ENCODE measurements at places on chromosomes 6 and 20.

GRCh38 chr20:47770935-47771334 is 14.3 kb downstream of the SULF2 start:
- DNase-seq: no peak

DNA sequence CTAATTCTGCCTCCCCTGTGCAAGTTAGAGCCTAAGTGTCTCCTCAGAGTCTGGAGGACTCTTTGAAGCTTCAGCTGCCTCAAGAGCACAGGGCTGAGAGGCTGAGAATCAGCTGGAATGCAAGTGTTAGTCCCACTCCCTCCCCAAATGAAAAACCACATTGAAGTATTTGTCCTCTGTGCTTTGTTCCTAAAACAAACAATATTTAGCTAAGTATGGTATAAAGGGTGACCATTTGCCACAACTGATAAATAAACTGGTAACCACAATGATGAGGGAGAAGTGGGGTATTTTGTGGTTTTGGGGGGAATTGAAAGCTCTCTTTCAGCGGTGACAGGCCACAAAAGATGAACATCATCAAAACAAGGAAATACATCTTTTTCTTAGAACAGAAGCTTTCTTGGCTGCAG is 91.7 kb upstream of the HDDC2 start:
- DNase-seq: no peak

GRCh38 chr20:25225642-25226432 is 22.0 kb upstream of the PYGB start:
- DNase-seq: no peak

GRCh38 chr6:7106215-7106751 is 1.5 kb upstream of the RREB1 start:
- DNase-seq: no peak

- DNase-seq: no peak
Observed at GRCh38 chr20:43942201-43942590, 27.5 kb downstream of the TOX2 start.

DNA sequence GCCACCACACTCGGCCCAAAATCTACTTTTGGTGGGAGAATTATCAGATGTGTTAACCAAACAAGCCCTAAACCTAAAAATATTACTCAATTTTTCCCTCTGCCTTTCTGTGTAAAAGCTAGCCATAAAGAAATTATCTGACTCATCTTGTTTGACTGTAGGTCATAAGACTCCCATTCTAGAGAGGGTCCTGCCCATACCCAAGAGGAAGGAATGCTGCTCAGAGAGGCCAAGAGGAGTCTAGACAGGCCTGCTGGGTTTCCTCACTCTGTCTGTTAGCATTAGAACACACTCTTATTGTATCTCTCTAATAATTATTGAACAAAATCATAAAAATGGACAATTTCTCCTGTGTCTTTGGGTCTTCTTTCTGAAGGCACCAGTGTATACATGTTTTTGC is 26.1 kb downstream of the C6orf141 start:
- no peak for DNase-seq

DNA sequence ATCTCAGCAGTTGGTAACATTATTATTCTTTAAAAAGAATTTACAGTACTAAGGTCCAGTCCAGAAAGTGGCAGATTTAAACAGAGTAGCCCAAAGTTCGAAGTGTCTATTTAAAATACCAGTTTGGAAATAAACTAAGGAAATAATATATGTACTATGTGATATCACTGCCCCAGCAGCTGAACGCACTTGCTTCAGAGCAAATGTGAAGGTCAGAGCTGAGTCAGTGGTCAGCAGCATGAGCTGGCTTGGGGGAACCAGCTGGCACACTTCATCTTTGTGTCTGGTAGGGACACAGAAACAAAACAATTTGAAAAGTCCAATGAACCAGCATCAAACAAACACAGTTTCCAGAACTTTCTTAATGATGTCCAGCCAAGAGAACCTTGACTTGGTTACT is 15.4 kb downstream of the TMEM14B start:
- DNase-seq: no peak

GRCh38 chr6:119449331-119450156 is 100.0 kb upstream of the MAN1A1 start:
- no peak for DNase-seq

DNA sequence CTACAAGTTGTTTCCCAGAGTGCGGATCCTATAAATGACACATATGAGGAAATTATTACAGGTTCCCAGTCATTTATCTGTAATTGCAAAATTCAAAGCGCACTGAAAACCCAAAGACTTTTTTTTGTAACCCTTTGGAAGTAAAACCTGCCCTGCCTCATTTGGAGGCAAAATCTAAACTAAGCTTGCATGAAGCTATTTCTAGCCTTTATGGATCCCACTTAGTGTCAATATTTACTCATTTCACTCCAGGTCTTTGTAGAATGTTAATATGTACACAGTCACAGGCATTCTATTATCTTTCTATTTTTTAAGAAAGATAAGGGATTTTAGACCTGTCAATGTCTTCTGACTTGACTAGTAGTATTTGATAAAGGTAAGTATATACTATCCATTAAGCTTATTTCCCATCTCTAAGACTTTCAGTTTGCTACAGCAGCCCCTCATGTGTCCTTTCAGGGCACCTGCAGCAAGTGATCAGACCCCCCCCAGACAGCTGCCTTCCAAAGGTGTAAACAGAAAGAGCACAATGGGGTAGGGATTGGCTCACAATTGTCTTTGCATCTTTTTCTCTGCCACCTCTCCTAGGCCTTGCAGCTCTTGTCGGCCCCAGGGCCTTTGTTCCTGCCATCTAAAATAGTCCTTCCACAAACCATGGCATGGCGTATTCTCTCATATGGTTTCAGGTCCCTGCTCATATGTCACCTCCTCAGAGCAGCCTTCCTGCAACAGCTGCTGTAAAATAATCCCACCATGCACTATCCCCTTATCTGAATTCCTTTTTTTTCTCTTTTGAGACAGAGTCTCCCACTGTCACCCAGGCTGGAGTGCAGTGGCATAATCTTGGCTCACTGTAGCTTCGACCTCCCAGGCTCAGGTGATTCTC is 1.3 kb upstream of the REPS1 start:
- DNase-seq: no peak

DNA sequence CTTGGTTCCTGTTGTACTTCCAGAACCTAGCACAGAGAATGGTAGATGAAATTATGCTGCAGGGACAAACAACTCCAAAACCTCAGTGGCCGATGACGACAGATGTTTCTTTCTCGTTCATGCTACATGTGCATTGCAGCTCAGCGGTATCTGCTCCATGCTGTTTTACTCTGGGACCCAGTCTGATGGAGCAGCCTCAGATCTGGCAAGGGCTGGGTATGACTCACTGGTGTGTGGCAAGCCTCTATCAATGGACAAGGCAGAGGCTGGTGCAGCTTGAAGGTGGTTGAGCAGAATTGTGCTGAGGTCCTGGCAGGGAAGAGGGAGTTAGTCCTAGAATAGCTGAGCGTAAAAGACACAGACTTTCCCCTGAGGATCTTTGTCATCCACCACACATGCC is 10.3 kb upstream of the BLCAP start:
- DNase-seq: no peak

DNA sequence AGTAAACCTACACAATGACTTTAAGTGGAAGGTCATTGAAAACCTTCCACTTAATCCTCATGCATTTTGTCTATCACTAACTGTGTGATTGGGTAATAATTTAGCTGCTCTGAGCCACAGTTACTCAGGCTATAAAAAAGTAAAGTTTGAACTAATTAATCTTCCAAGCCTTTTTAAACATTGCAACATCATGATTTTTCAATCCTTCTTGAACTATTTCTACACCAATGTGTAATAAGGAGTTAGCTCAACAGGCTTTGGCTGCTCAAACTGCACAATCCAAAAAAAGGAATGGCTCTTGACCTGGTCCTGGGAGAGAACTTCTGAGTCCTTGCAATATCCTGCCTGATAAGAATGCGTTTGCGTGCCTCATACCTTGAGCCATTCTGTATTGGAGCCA is 34.8 kb upstream of the FILIP1 start:
- DNase-seq: no peak

- DNase-seq: no peak
Observed at GRCh38 chr6:161463071-161463470, 189.2 kb upstream of the AGPAT4 start.

DNA sequence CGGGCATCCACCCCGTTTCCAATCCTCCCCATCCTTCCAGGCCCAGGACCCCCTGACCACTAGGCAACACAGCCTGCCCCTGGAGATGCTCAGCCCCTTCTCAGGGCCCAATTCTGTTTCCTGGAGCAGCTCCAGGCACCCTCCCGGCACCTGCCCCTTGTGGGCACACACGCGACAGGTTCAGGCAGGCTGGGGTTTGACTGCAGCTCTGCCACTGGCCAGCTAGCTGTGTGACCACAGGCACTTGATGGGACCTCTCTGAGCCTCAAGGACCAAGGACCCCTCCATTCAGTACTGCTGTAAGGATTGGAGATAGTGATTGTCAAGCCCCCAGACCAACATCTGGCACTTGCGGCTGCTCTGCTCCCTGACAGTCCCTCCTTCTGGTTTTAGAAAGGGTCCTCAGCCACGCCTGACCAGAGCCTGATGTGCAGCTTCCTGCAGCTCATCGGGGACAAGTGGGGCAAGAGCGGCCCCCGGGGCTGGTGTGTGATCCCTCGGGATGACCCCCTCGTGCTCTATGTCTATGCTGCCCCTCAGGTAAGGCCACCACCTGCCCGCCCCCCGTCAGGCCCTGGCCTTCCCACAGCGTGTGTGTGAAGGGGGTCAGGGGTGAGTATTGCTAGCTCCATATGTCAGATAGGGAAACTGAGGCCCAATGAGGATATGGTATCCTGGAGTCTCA is 21.7 kb downstream of the FGD2 start:
- no peak for DNase-seq

DNA sequence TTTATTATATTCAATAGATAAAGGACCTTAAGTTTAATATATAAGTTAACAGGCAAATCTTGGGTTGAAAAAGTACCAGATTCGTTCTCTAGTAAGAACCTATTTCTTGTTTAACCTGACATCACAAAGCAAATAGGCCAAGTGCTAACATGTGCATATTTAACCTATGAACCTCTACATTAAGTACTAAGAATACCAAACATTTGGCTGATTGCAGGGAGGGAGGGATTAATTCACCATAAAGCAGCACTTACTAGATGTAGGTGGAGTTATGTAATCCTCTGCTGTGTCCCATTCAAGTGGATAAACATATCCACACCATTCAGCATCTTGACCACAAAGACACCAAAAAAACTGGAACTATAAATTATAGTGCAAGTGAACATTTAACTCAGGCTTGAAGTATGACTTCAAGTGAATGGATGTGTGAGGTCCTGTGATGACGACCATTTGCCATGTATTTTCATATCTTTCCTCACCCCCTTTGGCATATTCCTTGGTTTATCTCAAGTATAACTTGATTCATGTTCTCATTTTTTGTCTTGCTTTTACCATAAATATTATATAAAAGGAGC is 10.2 kb downstream of the STX11 start:
- no peak for DNase-seq

DNA sequence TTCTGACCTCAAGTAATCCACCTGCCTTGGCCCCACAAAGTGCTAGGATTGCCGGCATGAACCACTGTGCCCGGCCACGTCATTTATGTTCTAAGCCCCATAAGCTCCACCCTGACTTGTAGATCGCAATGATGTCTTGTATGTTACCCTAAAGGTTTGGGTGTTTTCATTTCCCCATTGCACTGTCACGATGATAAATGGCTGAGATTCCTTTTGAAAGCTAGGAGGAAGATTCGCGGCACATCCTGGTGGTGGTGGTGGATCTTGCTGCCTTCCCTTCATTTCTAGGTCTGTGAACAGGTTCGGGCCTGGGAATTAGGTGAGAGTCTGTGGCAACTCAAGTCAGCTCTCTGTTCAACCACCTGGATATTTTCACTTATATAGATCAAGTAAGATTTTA is 28.3 kb downstream of the MUC22 start:
- DNase-seq: no peak

- peak; percentile 69 for DNase-seq
Observed at GRCh38 chr6:31308050-31308844, 36.4 kb upstream of the HLA-C start.

DNA sequence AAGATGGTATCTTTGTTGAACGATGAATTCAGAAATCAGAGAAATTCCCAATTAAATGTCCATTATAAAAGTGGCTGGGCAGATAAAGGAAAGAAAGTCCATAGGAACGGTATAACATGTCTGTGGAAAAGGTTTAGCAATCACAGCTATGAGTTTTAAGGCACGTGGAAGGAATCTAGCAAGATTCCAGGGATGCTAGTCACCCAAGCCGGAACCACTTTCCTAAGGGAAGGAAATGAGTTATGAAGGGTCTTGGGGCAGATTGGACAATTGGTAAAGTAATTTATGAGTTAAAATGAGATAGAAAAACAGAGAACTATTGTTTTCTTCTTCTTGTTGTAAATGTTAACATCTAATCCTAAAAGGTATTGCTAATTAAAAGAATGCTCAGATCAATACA is 384.8 kb downstream of the ADGRB3 start:
- DNase-seq: no peak

- no peak for DNase-seq
Observed at GRCh38 chr20:62816031-62816883, 593 bp upstream of the COL9A3 start.

GRCh38 chr6:11824986-11825385 is 46.4 kb upstream of the ADTRP start:
- DNase-seq: no peak

GRCh38 chr6:31441365-31442267 is 38.2 kb downstream of the MICA start:
- peak; percentile 77 for DNase-seq

DNA sequence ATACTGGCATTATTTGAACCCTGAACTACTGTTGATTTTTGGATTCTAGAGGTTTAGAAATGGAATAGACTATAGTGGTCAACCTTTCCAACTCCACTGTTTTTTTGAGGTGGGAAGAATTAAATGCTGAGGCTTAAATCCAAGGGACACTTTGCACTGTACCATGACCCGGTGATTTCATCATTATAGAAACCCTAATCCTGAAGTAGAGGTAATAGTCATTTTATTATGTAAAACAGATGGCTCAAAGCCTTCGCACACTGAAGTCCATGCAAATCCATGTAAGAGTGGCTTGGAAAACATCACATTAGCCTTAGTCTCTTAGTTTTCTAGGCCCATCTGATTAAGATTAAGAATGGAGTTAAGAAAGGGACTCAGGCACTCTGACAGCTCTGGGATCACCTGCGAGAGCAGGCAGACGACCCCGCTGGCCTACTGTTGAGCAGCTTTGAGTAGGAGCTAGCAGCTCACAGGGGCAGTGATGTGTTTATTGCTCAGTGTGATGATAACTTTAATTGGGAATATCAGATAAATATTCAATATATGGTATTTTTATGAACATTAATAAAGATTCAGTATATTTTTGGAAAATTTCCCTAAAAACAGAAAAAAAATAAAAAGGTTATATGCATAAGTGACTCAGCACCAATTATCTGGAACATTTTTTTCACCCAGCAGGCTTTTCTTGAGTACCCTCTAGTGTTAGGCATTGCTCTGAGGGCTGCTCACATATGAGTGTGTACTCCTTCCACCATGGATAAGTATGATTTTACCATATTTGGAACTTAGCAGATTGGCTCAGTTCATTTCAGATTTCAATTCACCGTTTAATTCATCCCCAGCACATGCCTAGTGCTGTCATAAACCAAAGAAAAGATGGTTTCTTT is 13.4 kb downstream of the SLX4IP start:
- DNase-seq: no peak

All from stimulated activated CD4-positive, alpha-beta T cell treated with anti-CD3 and anti-CD28 coated beads, Interleukin-2, amount 100 ng/mL, for 4 hours (primary cell).